ENCODE measurements at places on chromosomes 6 and 20.

DNA sequence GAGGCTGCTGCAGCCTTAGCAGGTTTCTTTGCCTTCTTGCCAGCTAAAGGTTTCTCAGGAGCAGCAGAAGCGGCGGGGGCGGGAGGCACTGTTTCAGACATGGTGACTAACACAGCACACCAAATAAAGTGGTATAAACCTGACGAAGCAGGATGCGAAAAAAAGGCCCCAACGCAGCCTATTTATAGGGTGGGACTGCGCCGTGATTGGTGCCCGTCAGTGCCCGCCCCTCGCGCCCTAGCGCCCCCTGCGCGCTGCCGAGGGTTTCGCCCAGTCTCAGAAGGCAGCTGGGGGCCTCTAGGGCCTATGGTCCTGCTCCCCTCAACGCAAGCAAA is 55.0 kb downstream of the TRIM38 start:
- peak; percentile 34 for DNase-seq

DNA sequence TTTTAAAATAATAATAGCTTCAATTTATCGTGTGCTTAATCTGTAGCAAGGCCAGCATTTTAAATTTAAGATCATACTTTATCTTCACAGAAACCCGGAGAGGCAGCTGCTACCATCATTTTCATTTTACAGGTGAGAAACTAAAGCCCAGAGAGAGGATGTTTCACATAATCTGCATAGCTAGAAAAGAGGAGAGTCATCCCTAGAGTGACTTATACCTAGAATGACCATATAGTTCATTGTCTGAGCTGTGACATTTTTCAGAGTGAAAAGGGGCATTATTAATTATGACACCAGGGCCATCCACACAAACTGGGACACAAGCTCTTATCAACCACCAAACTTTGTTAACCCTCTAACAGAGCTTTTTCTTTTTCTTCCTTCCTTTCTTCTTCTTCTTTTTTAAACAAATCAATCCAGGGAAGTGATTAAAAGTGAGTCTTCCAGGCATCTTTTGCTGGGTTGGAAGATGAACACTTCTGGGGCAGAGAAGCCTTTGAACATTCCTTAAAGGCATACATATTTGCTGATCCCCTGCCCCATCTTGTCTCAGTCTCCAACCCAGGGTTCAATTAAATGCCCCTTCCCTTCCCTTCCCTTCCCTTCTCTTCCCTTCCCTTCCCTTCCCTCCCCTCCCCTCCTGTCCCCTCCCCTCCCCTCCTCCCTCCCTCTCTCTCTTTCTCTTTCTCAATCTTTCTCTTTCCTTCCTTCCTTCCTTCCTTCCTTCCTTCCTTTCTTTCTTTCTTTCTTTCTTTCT is 272.5 kb upstream of the JAG1 start:
- no peak for DNase-seq

DNA sequence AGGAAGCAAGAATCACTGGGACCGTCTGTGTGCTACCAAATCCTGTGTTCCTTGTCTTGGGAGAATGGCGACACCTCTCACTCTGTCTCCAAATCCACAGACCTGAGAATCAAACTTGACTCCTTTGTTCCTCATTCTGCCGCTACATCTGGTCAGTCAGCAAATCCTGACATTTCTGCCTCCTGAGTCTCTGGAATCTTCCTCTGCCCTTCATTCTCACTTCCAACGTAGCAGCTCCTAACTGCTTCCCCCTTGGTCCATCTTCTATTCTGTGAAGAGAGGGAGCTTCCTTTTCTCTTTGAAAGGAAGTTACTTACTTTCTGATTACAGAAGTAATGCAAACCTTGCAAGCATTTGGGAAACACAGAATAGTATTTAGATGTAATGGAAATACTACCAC is 37.7 kb downstream of the SYTL3 start:
- DNase-seq, result no peak

DNA sequence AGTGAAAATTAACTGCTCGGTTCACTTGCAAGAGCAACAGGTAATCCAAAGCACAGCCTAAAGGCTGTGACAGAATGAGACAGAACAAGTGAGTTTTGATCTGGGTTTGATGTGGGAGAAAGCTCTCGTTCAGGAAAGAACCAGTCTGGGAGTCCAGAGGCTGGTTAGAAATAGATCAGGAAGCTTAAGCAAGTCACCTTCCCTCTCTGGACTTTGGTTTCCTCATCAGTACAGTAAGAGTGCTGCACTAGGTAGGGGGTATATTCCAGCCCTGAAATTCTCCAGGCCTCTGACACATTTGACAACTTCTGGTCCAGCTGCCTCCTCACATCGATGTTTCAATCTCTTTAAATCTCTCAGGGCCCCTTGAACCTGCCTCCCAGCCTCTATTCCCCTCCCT is 33.7 kb upstream of the MDGA1 start:
- DNase-seq, result no peak

GRCh38 chr6:130412556-130413290 is 46.9 kb downstream of the TMEM200A start:
- DNase-seq, result no peak

DNA sequence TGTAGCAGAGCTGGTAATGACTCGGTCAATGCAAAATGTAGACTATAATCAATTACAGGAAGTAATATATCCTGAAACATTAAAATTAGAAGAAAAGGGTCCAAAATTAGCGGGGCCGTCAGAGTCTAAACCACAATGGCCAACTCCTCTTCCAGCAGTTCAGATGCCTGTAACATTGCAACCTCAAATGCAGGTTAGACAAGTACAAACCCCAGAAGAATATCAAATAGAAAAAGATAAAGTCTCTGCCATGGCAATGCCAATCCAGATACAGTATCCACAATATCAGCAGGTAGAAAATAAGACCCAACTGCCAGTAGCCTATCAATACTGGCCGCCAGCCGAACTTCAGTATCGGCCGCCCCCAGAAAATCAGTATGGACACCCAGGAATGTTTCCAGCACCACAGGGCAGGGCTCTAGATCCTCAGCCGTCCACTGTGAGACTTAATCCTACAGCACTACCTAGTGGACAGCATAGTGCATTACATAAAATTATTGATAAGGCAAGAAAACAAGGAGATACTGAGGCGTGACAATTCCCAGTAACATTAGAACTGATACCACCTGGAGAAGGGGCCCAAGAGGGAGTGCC is 158.4 kb downstream of the GPX5 start:
- no peak for DNase-seq

- DNase-seq, result no peak
These were observed 18.2 kb downstream of the TBC1D20 start for GRCh38 chr20:444117-444516.

GRCh38 chr6:168226902-168227318 is 92.7 kb downstream of the DACT2 start:
- no peak for DNase-seq

- no peak for DNase-seq
These were observed 147.3 kb upstream of the SSTR4 start for GRCh38 chr20:22887796-22888195.

- DNase-seq, result no peak
These were observed 31.5 kb downstream of the PPP1R16B start for GRCh38 chr20:38836991-38837390.

DNA sequence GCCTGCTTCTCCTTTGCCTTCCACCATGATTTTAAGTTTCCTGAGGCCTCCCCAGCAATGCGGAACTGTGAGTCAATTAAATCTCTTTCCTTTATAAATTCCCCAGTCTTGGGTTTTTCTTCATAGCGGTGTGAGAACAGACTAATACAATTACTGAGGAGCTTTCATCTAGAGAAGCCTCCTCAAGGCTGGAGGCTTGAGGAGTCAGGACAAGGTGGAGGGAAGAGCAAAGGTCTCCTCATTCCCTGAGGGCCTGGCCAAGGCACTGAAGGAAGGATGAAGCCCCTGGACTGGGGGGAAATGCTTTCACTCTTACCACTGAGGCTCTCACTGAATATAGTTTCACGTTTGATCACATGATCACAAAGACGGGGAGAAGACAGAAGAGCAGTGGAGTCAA is 118.2 kb downstream of the MAN1A1 start:
- DNase-seq, result no peak

DNA sequence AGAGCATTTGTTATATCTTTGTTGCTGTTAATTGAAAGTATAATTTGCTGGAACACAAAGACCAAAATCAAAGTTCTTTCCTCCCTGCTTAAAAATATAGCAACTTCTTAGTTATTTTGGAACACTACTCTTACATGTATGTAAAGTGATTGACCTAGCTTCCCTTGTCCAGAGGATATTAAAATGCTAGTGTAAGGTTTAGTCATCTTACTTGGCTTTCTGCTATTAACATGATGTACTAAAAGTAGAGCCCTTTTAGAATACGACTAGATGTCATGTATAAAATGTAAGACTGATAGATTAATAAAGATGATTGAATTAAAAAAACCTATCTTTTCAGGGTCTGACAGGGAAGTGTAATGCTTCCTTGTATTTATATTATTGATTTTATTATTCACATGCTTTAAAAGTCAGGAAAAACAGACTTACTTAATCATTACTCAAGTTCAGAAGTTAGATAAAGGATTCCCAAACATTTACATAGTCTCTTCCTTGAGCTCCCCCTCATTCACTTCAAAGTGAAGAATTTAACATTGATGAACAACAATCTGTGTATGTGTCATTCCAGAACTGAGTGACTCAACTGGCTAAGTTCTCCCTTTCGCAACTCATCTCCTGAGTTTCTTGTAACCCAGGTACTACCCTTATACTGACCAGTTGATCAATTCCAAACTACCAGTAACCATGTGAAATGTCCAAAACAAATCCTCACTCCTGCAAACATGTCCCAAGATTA is 50.9 kb downstream of the BTBD9 start:
- no peak for DNase-seq

- DNase-seq, result no peak
These were observed 4.4 kb upstream of the PLCB1 start for GRCh38 chr20:8127553-8128255.

- no peak for DNase-seq
These were observed 954.0 kb upstream of the MAN1A1 start for GRCh38 chr6:120303527-120303926.

- DNase-seq, result no peak
These were observed 97.4 kb downstream of the THBS2 start for GRCh38 chr6:169156108-169156792.

DNA sequence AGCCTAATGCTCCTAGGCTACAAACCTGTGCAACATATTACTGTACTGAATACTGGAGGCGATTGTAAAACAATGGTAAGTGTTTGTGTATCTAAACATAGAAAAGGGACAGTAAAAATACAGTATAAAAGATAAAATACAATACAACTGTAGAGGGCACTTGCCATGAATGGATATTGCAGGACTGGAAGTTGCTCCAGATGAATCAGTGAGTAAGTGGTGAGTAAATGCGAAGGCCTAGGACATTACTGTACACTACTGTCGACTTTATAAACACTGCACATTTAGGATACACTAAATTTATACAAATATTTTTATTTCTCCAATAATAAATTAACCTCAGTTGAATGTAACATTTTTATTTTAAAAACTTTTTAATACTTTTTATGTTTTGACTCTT is 485.0 kb downstream of the MMUT start:
- DNase-seq, result no peak

DNA sequence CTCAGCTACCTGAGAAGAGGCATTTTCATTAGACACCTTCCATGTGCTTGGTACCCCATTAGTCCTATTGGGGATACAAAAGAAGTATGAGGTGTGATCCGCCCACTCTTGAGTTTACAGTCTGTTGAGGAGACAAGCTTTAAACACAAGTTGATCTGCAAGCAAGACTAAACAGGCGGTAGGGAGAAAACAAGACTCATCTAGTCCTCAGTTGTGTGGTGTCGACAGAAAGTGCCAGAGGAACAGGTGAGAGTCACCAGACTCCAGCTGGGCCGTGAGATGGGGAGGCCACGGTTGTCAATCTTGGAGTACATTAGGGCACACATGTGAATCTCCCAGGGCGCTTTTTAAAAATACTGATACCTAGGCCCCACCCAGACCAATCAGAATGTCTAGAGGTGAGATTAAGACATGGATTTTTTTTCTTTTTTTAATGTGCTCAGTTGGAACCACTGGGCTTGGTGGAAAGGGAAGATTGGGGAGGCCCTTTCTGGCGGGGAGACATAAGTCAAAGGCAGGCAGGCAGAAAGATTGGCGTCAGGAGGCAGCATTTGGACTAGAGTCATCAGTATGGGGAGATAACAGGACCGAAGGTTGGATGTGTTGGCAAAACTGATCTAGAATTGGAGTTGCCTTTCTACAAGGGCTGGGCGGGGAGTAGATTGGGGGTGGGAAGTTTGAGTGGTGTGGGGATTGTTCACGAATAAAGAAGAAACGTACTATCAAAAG is 10.4 kb downstream of the E2F3 start:
- DNase-seq, result no peak

DNA sequence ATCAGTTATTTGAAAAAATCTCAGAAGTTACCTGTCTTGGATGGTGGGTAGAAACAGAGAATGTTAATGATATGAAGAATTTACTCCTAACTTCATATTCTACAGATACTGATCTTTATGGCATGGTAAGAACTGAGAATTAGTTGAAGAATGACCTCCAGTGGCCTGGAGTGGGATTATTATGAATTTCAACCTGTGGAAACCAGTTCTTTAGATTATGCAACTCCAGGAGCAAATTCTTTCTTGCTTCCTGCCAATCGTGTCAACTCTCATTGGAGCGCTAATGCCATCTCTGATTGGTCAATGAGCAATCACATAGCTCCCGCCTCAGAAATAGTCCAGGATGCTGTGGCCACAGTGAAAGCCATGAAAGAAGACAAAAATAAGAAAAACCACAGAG is 40.6 kb downstream of the LYRM2 start:
- no peak for DNase-seq

DNA sequence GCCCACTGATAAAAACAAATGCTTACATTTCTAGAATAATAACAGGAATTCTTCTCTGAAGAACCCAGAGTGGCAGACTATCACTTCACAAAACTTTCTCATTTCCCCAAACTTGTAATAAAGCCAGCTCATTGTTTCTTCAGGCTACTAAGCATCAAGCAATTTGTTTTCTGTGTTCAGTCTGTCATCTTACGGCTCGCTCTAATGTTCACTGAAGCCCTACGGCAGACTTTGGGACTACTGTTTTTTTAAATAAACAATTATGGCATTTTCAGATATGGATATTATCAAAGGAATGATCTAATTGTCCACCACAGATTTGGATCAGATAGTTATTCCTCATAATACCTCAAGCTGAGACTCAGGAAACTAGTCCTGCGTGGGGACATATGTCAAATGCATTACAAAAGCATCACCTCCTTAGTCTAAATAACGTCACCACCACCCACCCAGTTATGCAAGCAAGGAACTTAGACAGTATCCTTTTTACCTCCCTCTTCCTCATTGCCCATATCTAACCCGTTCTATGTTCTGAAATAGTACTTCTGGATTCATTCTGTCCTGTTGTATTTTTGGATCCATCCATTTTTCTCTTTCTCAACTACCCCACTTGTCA is 415.1 kb downstream of the PLCB1 start:
- no peak for DNase-seq

GRCh38 chr20:6884114-6884513 is 116.6 kb downstream of the BMP2 start:
- DNase-seq, result no peak

DNA sequence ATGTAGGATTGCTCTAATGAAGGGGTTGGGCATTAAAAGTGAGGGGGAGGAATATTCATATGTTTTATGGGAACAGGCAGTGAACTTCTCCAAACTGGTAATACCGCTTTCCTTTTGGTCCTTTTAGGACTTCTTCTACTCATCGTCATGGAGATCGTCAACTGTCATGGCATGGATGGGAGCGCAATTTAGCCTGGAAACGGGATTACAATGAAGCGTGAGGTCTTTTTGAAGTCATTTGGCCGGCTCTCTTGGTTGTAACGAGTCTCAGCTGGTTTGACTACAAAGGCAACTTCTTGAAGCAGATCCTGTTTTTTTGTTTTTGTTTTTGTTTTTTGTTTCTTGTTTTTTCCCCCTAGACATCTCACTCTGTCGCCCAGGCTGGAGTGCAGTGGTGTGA is 1.4 kb upstream of the HLA-E start:
- no peak for DNase-seq

- no peak for DNase-seq
These were observed 36.4 kb downstream of the PSMG4 start for GRCh38 chr6:3294921-3295871.
